Activated CD8-positive, alpha-beta memory T cell treated with anti-CD3 and anti-CD28 coated beads, Interleukin-2, amount 10 ng/mL, durations not matched to agents 7 days and 5 days (primary cell): ENCODE measurements at places on chromosomes 12 and 14. TPM values are rescaled to one million over a fixed set of nuclear protein-coding genes. Genes with fewer than 3 reads are reported as not detected.

GRCh38 chr14:21233457-21234076 lies 35.7 kb downstream of the HNRNPC start:
- DNase-seq, result no peak
- no peaks in the 10 kb centered on the region for H3K27me3 ChIP-seq
- peaks cover 65% of the 10 kb centered on the region for H3K36me3 ChIP-seq
- H3K4me1 ChIP-seq, result peaks cover 86% of the 10 kb centered on the region

DNA sequence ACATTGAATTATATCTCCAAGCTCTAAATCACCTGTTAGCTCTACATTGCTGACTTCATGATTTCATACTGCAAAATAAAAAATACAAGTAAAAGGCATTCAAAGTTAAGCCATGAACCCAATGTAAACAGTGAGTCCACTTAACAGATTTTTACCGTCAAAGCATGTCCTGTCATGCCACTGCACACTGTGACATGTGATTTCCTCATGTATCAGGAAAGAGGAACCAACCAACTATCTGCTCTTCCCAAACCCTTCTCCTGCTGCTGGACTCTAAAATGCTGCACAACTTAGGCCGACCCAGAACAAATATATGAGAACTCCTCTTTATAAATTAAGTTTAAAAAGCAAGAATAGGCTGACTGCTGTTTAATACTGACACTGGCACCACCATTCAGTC lies 37.5 kb downstream of the TM7SF3 start:
- peaks cover 14% of the 10 kb centered on the region for H3K4me1 ChIP-seq
- DNase-seq, result no peak

DNA sequence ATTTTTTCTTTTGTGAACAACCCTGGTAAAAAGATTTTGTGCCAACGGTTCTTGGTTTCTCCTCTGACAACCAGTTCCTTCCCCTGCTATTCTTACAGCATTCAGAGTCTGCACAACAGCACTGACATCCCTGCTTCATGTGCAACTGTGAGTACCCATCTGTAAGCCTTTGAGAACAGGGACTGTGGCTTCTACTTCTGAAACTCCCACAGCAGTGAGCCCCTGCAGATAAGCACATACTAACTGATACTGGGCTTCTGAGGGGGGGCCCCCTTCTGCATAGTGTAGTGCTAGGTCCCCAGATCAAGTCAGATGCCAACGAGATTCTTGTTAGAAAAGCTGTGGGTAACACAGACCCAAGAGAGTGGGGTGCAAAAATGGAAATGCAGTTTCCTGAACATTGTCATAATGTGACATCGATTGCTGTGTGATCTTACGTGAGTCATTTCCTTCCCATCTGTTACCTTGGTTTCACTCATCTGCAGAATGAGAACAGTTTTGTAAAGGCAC lies 11.1 kb upstream of the NINJ2 start:
- H3K27me3 ChIP-seq, result no peaks in the 10 kb centered on the region
- peak overlapping the region; percentile 98 for H3K27ac ChIP-seq
- peak overlapping the region; percentile 55 for H3K4me3 ChIP-seq
- H3K36me3 ChIP-seq, result peaks cover 1% of the 10 kb centered on the region

- no peaks in the 10 kb centered on the region for H3K4me1 ChIP-seq
- no peaks in the 10 kb centered on the region for H3K27me3 ChIP-seq
- no peaks in the 10 kb centered on the region for H3K36me3 ChIP-seq
Measured at GRCh38 chr14:76080471-76080870, 71.3 kb upstream of the GPATCH2L start.

Gene LTBP2
- total RNA-seq, result 0.12 TPM

Gene CCDC175
- total RNA-seq, result not detected

Gene NFE2
- total RNA-seq, result not detected

- H3K4me1 ChIP-seq, result no peaks in the 10 kb centered on the region
- no peaks in the 10 kb centered on the region for H3K27me3 ChIP-seq
- no peaks in the 10 kb centered on the region for H3K36me3 ChIP-seq
- H3K4me3 ChIP-seq, result no peak overlapping the region
- no peak for DNase-seq
Measured at GRCh38 chr14:78152201-78153063, 17.7 kb upstream of the NRXN3 start.

Gene FAM234B
- 4.7 TPM for total RNA-seq

DNA sequence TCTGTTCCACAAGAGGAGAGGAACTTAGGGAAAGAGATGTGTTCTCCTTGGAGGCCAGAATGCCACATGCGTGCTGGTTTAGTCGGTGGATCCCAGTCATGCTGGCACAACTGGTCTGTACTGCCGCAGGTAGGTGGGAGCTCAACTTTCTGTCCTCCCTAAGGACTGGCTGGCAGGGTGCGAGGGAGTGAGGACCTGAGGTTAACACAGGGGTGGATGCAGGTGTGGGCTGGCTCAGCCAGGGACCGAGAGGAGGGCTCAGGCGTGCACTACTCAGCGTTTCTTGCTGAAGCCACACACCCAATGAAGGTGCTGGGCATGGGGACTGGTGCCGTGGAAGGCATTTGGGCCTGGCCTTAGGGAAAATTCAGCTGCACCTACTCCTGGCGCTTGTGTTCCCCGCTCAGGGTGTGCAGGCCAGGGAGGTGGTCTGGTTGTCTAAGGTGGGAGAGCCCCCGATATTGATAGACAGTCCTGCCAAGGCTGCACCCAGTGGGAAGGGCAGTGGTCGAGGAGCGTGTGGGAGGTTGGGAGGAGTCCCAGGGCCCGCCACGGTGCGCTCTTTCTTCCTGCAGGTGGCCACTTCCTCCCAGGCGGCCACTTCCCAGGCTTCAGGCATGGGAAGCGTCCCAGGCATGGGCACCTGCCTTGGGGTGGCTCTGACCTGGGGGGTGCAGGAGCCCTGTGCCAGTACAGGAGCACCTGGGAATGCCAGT lies 138.4 kb downstream of the ADGRD1 start:
- peaks cover 29% of the 10 kb centered on the region for H3K4me1 ChIP-seq
- peak overlapping the region; percentile 0 for H3K4me3 ChIP-seq
- H3K27me3 ChIP-seq, result no peaks in the 10 kb centered on the region
- no peak for DNase-seq
- H3K36me3 ChIP-seq, result no peaks in the 10 kb centered on the region

DNA sequence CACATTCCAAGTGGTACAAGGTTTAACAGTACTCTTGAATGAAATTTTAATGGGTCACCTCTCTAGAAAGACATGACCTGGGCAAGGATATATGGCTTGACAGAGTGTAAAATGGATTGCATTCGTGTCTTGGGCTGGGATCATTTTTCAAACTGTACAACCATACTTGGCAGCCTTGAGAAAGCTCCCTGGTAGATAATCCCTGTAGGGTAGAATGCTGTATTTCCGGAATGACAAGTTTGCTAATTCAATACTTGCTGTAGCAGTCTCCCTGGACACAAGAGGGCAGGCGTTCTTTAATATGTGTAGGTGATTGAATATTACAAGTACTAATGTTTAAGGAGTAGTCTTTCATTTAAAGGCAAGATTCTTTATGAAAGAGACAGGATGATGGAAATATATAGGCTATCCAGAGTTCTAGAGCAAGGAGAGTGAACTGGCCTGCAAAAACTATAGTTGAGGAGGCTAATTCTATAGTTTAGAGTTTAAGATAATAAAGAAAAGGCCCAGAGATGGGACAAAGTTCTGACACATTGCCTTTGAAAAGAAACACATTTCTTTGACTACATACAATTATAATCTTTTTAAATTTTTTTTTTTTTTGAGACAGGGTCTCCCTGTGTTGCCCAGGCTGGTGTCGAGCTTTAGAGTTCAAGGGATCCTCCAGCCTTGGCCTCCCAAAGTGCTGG lies 53.4 kb downstream of the PLBD1 start:
- no peaks in the 10 kb centered on the region for H3K36me3 ChIP-seq
- H3K27ac ChIP-seq, result no peak overlapping the region
- no peaks in the 10 kb centered on the region for H3K27me3 ChIP-seq
- no peaks in the 10 kb centered on the region for H3K4me1 ChIP-seq
- no peak overlapping the region for H3K4me3 ChIP-seq
- no peak for DNase-seq

- DNase-seq, result no peak
- H3K27me3 ChIP-seq, result no peaks in the 10 kb centered on the region
- no peak overlapping the region for H3K4me3 ChIP-seq
Measured at GRCh38 chr12:77932216-77932615, 101.5 kb downstream of the NAV3 start.
